PC-9 (cell line): ENCODE measurements at places on chromosomes 6 and 20. TPM values are rescaled to one million over a fixed set of nuclear protein-coding genes. Genes with fewer than 3 reads are reported as not detected.

DNA sequence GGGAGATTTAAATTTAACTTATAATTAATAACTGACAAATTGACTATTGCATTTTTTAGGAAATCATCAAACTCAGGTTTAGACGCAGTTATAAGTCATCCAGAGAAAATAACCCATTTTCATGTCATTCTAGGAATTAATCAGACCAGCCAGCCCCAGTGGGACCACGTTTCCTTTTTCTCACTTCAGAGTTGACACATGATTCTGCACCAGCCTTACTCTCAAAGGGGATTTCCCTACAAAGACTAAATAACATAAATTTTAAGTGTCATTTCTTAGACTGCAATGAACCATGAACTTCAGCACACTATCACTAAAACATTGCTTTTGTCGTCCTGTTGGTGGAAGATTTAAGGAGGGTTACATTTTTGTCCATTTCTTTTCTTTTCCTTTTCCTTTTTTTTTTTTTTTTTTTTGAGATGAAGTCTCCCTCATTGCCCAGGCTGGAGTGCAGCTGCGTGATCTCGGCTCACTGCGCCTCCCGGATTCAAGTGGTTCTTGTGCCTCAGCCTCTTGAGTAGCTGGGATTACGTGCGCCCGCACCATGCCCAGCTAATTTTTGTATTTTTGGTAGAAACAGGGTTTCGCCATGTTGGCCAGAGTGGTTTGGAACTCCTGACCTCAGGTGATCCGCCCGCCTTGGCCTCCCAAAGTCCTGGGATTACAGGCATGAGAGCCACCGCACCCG is 3.6 kb downstream of the IPCEF1 start:
- no peak overlapping the region for H3K27ac ChIP-seq
- no peak for DNase-seq
- no peak overlapping the region for H3K4me3 ChIP-seq
- H3K36me3 ChIP-seq: no peaks in the 10 kb centered on the region
- H3K27me3 ChIP-seq: no peaks in the 10 kb centered on the region

DNA sequence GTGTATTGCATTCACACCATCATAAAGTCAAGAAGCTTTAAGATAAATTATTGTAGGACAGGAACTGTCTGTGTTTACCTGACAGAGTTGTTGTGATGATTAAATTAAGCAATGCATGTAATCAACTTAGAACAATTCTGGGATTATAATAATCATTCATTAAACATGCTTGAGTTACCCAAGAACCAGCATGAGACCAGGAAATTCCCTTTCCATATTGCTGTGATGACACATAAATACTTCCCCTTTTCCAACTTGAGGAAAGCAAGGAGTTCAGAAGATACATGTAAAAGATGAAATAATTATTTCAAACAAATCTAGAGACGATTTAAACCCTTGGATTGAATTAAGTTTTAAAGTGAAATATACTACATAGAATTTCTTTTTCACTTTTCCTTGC is 404.4 kb downstream of the GJA1 start:
- no peak for DNase-seq
- H3K4me3 ChIP-seq: no peak overlapping the region
- no peak overlapping the region for H3K27ac ChIP-seq
- no peaks in the 10 kb centered on the region for H3K4me1 ChIP-seq

DNA sequence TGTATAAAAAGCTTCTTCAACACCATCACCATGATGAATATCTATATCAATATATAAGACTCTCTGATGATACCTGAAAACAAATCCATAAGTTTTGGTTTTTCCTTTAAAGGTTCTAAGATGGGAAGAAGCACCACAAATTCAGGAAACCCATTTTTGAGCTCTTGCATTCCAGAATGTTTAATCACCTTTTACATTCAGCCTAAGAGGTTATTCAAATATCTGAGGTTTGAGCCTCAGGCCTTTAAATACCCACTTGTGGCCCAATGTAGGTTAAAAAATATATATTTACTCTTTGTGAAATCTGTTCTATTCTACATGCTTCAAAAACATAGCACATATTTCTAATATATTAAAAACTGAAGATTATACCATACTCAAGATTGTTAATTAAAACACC is 17.6 kb downstream of the HDAC2 start:
- H3K27me3 ChIP-seq: no peaks in the 10 kb centered on the region
- DNase-seq: no peak
- peaks cover 11% of the 10 kb centered on the region; the same call in 1 of the 2 replicates for H3K4me1 ChIP-seq

DNA sequence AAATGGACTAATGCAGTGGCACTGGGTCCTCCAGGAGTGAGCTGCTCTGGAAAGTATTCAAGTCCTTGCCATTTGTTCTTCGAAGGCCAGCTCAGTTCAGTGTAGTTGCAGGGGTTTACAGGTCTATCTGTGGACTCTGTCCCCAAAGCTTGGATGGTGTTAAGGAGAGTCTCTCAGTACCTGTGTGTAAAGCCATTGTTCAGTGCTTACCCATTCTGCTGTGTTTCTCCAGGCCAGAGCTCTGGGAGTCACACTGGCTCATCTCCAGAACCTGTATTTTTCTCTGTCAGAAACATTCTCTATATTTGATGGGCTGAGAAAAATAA is 66.6 kb downstream of the DTD1 start:
- no peaks in the 10 kb centered on the region for H3K27me3 ChIP-seq
- H3K27ac ChIP-seq: no peak overlapping the region
- no peak for DNase-seq
- H3K4me3 ChIP-seq: no peak overlapping the region
- 0 out of 2 replicates have a peak, but pooled peaks cover 4% of the 10 kb centered on the region for H3K4me1 ChIP-seq

- H3K4me3 ChIP-seq: no peak overlapping the region
- H3K27me3 ChIP-seq: no peaks in the 10 kb centered on the region
- H3K4me1 ChIP-seq: no peaks in the 10 kb centered on the region
- H3K36me3 ChIP-seq: peaks cover 77% of the 10 kb centered on the region
- no peak overlapping the region for H3K27ac ChIP-seq
Measured at GRCh38 chr20:41119614-41120561, 17.5 kb upstream of the PLCG1 start.

DNA sequence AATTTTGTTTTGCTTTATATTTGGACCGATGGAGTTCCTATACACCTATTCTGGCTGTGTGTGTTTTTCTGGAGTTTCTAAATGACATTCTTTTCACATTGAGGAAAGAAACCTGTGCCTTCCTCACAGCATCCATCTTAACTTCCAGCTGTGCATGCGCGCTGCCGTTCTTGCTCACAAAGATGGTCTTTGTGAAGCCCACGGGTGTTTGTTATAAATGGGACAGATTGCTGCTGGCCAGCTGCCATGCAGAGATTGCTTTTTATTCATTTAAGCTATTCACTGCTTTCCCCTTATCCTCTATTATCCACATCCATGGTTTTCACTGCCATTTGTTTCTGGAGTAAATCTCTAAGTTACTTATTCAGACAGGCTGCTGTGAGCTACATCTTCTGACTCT is 54.2 kb downstream of the SYNDIG1 start:
- no peaks in the 10 kb centered on the region for H3K4me1 ChIP-seq
- no peaks in the 10 kb centered on the region for H3K27me3 ChIP-seq
- no peaks in the 10 kb centered on the region for H3K36me3 ChIP-seq
- no peak overlapping the region for H3K4me3 ChIP-seq
- DNase-seq: no peak

DNA sequence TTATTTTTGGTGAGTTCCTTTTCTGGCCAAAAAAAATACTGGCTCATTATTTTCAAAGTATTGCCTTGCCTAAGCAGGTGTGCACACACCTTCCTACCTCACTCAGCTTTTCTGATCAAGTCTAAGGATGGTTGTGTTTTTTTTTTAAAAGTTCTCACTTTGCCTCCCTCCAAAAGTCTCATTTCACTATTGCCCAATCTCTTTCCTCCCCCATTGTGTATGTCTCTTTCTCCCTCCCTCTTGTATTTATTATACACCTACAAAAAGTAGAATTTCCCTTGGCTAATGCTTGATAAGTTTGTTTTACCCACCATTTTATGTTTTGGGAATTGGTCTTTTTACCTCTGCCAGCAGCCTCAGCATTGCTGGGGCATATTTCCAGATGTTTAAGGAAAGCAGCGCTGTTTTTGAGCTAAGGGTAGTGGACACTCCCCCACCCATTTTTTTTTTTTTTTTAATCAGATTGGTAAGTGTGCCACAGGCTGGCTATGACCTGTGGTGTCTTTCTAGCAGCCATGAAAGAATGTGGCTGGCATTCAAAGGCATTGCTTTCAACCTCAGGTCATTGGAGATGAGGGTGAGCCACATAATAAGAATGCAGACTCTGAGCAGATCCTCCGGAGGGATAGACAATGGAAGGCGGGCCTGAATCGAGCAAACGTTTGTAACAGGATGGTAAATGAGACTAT is 668.6 kb downstream of the UTRN start:
- H3K27ac ChIP-seq: peak overlapping the region; percentile 37; the same call in 1 of the 2 replicates
- H3K4me3 ChIP-seq: no peak overlapping the region
- H3K27me3 ChIP-seq: no peaks in the 10 kb centered on the region
- peak; percentile 76 for DNase-seq
- peaks cover 22% of the 10 kb centered on the region for H3K4me1 ChIP-seq
- H3K36me3 ChIP-seq: no peaks in the 10 kb centered on the region

DNA sequence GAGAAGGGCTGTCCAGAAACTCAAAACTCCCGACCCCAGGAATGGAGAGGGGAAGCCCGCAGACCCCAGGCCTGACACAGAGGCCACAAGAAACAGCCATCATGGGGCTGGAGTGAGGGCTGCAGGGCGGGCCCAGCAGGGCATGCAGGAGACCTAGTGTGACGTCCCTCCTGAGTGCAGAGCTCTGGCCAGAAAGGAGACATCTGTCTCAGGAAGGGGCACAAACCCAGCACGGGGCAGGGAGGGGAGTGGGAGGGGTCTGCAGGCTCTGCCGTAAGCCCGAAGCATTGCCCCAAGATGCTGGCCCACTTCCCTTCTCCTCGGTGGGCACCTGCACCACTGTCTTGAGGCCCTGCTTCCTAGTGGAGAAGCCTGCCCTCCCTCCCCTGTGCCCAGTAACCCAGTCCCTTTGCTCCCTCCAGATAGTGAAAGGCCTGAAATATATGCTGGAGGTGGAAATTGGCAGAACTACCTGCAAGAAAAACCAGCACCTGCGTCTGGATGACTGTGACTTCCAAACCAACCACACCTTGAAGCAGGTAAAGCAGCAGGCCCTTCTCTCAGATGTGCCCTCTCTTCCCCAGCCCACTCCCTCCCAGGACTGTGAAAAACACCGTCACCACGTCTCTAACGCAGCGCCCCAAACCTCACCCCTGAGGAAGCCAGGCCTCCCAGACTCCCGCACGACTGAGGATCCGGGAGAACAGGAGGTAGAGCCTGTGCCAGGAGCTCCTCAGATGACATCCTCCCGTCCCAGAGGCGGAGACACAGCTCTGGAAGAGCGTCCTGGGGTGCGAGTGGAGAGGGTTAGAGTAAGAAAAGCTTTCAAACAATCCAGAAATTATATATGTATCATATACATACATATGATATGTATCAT is 9.7 kb downstream of the CST7 start:
- DNase-seq: no peak
- no peak overlapping the region for H3K27ac ChIP-seq
- no peaks in the 10 kb centered on the region for H3K27me3 ChIP-seq
- no peaks in the 10 kb centered on the region for H3K36me3 ChIP-seq
- H3K4me3 ChIP-seq: no peak overlapping the region

The RAET1L gene
- total RNA-seq: 1.2 and 2.8 TPM in 2 replicates

The KHDC1L gene
- total RNA-seq: 1.1 TPM in 1 of 2 replicates, not detected in the other

The RIMS4 gene
- total RNA-seq: 0.13 and 0.15 TPM in 2 replicates

The COL9A1 gene
- not detected in 2 replicates for total RNA-seq
